ENCODE measurements at places on chromosomes 3 and 15. TPM values are rescaled to one million over a fixed set of nuclear protein-coding genes. Genes with fewer than 3 reads are reported as not detected.

The NRROS gene
- total RNA-seq = under 0.01 TPM

The COPS2 gene
- 30.8 TPM for total RNA-seq

The TNNC1 gene
- not detected for total RNA-seq

The SLC2A2 gene
- total RNA-seq = not detected

The WDR49 gene
- not detected for total RNA-seq

The GPR87 gene
- 0.17 TPM for total RNA-seq

The AAGAB gene
- 29.9 TPM for total RNA-seq

The TMEM207 gene
- total RNA-seq = not detected
